ENCODE measurements at places on chromosomes 11 and 22. TPM values are rescaled to one million over a fixed set of nuclear protein-coding genes. Genes with fewer than 3 reads are reported as not detected.
A peak's percentile ranks its signal among the peaks of the same experiment; 100 is the strongest.

PATL1 gene
- 23.9 TPM for total RNA-seq

- DNase-seq = no peak
These were observed 523.0 kb downstream of the METTL15 start for GRCh38 chr11:28631148-28631547.

OR5P2 gene
- not detected for total RNA-seq

GRCh38 chr22:23263651-23264555, 83.6 kb downstream of the BCR start:
- no peak for DNase-seq

GRCh38 chr11:85749884-85750283, 61.1 kb downstream of the SYTL2 start:
- no peak for DNase-seq

OR6A2 gene
- total RNA-seq = 0.24 TPM

DNA sequence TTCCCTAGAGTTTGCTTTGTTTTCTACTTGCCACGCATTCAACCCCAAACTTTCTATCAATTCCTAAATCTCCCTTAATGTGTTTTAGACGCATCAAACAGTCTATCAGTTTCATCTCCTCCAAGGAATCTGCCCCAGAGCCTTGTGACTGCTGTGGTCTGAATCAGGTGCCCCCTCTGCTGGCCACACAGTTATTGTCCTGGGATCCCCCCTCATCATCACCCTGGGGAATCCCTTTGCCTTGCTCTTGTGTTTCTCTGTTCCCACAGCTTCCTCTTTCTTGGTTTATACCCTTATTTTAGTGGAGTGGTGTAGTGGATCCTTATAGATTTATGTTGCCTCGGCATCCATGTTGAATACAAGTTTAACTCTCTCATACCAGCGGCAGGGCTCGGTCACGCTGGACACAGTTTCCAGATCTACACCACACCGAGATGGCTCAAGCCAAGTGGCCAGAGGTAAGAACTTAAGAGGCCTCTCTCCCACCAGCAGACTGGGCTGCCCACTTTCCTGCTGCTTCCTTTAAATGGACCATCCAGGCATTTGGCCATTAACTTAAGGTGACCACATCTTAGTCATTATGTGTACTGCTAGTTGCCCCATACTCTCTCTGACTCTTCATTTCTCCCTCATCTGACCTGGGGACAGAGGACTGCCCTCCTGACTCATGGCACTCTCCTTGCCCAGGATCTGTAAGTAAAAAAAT, 8.2 kb downstream of the UPB1 start:
- peak; percentile 64 for DNase-seq

DNA sequence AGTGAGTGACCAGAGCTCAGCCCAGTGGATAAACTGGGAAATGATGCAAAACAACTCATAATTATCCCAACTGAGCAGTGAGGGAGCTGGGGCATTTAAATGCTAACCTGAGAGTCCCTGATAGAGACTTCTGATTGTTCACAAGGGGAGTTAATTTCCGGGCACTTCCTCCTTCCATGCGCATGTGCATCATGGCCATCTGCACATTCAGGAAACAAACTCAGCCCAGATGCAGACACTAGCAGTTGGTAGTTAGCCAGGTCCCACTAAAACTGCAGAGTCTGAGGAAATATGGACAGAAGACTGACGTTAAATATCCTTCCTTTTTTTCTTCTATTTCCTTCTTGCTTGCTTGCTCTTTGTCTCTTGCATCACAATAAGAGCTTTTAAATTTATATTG, 852.1 kb upstream of the LRRC4C start:
- no peak for DNase-seq

GVQW3 gene
- total RNA-seq = 3.6 TPM

DNA sequence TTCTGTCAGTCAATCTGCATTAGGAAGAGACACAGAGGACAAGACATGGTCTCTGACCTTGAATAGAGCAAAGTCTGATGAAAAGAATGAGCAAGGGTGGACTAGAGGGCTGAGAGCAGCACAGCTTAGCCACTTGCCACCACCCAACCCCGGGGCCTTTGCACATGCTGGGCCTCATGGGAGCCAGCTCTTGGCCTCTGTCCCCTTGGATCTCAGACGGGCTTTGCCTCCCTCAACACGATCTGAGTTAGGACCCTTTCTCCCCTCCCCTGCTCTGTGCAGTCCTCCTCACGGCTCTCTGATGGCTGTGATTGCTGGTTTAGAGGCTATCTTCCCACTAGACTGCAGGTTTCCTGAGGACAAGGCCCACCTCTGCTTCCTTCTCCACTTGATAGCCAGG, 131.6 kb upstream of the B3GAT1 start:
- no peak for DNase-seq

- no peak for DNase-seq
These were observed 134.9 kb downstream of the CCDC81 start for GRCh38 chr11:86509588-86509974.

DNA sequence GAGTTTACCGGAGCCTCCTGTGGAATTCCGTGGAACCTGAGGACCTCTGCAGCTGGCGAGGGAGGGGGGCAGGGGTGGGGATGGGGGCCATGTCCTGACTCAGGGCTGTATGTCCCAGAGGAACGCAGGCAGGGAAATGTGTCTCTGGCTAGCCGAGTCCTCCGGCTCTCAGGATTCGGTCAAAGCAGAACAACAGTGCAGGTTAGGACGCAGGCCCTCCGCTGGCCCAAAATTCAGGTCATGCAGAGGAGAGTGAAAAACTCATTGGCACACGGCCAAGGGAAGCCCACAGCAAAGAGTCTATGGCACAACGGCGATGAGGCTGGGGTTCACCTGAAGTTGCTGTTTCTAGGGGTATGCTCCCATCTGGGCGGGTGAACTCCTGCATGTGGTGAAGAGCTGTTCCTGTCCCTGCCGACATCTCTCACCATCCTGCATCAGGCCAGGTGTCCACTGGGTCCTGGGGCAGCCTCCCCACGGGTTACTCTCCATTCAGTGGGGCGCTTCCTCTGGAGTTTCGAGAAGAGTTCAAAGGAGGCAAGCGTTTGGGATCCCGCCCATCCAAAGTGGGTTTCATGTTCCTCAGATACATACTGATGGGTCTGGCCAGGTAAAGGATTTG, 1055.3 kb downstream of the BRD1 start:
- DNase-seq = no peak

TUBA8 gene
- total RNA-seq = 0.39 TPM

DNA sequence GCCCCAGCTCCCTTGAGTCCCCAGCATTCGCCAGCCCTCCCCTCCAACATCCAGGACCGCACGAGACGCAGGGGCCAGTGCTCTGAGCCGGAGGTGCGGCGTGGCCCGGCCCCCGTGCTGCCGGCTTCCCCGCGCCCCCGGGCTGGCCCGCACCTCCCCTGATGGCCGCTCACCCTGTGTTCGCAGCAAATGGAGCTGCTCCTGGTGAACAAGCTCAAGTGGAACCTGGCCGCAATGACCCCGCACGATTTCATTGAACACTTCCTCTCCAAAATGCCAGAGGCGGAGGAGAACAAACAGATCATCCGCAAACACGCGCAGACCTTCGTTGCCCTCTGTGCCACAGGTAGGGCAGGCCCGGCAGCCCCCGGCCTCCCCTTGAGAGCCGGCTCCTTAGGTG, 2.7 kb downstream of the CCND1 start:
- DNase-seq = no peak

GRCh38 chr11:43164831-43165230, 147.0 kb upstream of the API5 start:
- no peak for DNase-seq

DNA sequence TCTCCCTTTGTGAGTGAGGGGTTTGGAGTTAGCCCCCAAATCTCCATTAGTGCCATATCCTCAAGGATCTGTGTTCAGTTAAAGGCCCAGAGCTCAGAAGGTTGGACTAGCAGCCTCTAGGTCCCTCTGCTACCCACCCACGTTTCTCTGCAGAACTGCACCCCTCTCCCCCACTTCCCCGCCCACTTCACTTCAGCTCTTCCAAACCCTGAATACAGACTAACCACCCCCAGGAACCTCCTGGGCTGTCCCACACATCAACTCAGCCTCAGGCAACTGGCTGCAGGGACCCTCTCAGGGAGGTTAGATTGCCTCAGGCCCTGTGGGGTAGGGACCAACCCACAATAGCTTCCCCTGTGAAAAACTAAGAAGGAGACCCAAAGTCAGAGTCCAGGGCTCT, 840 bp downstream of the VPREB3 start:
- no peak for DNase-seq

GRCh38 chr11:117328375-117329010, 839 bp downstream of the CEP164 start:
- DNase-seq = peak; percentile 46

OMP gene
- not detected for total RNA-seq

GRCh38 chr11:124147951-124148350, 32.7 kb downstream of the VWA5A start:
- no peak for DNase-seq

BBOX1 gene
- 0.39 TPM for total RNA-seq

- DNase-seq = no peak
These were observed 210.6 kb downstream of the NTM start for GRCh38 chr11:131581046-131581445.

SERGEF gene
- 18.3 TPM for total RNA-seq

DNA sequence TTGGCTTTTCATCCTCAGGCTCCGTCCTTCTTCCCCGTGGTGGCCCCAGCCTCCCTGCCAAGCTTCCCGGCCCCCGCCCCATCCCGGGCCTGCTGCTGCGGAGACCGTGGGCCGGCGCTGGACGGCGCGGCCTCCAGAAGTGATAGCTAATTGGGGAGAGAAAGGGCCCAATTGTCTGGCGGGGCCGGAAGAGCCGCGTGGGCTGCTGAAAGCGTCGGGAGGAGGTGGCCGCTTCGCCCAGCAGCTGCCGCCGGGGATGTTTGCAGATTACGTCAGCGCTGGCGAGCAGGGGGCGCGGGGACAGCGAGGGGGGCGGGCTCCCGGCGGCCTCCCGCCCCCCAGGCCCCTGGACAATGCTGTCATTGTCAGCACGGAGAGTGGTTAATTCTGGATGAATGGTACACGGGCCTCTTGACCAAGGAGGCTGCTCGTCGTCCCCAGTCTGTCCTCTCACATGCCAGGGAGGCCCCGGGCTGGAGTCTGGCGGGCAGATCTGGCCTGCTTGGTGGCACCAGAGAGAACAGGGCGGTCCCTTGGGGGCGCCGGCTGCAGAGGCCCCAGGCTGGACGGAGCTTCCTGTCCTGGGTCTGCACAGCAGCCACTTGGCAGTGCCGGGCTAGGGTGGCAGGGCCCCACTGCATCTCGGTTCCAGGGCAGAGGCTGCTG, 1.6 kb downstream of the SMIM38 start:
- peak; percentile 75 for DNase-seq
